ENCODE measurements at places on chromosomes 3 and 15.

DNA sequence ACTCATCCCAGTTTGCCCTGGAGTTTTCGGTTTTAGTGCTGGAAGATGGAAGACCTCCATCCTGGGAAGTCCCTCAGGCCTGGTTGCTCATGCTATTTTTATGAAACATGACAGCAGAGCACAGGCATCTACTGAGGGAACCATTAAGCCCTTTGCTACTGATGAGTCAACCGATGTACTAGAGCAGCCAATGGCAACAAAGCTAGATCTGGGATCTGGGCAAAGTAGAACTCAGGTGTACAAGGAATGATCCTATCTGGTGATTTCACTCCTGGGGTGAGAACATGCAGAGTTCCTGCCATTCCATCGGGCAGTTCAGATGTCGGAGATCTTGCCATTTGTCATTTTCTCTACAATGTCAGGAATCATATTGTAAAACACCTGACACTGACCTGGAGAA lies 166.2 kb upstream of the NSMCE3 start:
- DNase-seq = no peak

DNA sequence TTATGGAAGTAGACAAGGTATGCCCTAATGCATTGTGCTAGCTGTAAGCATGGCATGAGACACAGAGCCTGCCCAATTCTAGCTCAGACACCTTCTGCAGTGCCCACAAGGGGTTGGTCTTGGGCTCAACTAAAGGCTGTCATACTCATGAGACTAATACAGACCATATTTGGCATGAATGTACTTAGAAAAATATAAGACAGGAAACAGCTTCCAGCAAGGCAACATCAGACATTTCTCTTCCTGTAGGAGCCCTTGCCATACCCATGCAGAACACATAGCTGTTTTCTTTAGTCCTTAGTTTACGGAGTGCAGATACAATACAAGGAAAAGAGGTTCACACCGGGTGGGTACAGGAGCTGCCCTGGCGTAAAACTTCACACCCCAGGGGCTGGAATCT lies 30.5 kb upstream of the NR1I2 start:
- DNase-seq = no peak

DNA sequence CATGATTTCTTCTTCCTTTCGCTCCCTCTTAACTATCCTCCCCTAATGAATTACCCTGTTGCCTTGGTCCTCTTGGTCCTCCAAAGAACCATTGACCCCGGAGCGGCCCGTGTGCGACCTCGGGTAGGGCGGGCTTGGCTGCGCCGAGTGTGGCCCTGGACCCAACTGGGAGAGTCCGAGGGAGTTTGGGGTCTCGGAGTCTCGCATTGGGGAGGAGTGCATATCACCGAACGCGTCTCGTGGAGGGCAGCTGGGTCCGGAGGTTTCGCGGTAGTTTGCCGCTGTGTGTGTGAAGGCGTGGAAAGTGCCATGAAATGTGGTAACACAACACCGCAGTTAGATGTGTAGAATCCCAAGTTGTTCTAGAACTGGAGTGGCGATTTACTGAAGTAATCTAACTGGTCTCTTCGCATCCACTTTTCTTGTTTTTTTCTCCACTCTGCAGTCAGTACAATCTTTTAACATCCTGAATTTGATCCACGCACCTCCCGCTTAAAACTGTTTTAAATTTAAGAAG lies 363 bp downstream of the GTF2E1 start:
- peak; percentile 6 for DNase-seq

DNA sequence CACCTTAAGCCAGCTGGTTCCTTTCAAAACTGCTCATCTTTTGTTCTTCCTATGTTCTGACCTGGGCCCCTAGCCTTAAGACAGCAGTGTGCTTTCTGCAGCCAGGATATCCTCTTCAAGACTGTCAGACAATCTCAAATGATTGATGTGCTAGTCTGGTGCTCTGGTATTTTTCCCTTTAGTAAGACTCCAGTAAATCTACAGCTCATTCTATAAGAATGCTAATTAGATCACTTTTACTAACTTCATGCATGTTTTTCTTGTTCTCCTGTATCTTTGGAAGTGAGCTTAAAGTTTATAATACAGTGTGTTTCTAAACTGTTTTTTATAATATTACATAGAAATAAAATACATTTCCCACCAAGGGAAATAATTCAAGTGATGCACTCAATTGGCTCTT lies 220.9 kb upstream of the NANOGP8 start:
- DNase-seq = no peak

DNA sequence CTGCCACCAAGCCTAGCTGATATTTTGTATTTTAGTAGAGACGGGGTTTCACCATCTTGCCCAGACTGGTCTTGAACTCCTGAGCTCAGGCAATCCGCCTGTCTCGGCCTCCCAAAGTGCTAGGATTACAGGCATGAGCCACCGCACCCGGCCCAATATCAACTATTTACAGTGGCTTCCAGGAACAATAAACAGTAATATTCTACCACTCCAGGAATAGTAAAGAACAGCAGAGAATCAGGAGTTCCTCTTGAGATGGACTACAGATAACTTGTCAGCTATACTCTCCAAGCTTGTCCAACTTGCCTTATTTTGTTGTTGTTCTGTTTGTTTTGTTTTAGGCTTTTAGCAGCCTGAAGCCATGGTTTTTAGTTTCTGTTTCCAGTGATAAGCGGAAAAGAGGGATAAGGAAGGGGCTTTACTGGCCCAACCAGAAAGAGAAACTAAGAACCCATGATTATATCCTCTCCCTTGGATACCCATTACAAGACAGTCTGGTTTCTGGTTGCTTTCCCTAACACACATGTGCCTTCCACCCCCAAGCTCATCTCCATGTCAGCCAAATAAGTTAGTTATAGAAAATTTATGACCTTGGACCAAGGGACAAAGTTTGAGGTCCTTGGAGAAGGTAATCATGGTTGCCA lies 36.7 kb downstream of the ARHGEF3 start:
- no peak for DNase-seq

DNA sequence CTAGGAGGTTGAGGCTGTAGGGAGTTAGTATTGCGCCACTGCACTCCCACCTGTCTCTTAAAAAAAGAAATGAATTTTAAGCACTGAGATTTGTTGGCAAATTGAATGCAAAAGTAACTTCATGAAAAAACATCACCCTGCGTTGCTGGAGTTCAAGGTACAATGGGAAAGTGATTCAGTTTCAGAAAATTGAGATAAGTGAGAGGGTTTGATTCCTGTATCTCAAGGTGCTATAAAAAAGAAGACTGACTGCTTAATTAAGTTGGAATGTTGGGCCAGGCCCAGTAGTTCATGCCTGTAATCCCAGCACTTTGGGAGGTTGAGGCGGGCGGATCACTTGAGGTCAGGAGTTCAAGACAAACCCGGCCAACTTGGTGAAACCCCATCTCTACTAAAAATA lies 39.1 kb downstream of the IQGAP1 start:
- DNase-seq = no peak

DNA sequence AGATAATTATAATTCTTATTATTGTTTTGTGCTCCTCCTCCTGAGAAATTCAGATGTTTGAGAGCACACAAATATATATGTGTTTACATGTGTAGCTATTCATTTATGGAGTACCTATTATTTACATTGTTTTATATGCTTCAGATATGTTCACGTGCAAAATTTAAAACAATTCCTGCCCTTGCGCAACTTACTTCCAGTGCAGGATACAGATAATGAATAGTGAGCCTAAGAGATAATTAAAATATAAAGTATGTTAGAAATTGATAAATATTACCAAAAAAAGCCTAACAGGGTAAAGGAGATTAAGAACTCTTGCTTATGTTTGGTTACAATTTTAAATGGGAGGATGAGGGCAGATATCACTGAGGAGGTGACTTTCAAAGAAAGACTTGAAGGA lies 81.7 kb upstream of the DPH6 start:
- no peak for DNase-seq

DNA sequence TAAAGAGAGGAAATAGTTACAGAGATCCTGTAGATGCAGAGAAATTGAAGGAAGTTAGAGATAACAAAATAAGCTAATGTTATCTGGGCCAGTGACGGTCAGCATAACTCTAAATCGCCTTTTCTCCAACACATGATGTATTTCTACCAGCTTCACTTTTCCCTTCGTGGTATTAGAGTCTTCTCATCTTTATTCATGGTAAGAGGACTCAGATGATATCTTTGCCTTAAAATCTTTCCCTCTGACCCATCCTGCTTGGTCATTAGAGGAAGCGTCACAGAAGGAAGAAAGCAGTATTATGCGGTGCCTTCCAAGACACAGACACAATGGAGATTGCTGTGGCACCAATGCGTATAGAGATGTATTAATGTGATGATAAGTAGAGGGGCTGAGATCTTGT lies 320.7 kb upstream of the GOLIM4 start:
- no peak for DNase-seq

DNA sequence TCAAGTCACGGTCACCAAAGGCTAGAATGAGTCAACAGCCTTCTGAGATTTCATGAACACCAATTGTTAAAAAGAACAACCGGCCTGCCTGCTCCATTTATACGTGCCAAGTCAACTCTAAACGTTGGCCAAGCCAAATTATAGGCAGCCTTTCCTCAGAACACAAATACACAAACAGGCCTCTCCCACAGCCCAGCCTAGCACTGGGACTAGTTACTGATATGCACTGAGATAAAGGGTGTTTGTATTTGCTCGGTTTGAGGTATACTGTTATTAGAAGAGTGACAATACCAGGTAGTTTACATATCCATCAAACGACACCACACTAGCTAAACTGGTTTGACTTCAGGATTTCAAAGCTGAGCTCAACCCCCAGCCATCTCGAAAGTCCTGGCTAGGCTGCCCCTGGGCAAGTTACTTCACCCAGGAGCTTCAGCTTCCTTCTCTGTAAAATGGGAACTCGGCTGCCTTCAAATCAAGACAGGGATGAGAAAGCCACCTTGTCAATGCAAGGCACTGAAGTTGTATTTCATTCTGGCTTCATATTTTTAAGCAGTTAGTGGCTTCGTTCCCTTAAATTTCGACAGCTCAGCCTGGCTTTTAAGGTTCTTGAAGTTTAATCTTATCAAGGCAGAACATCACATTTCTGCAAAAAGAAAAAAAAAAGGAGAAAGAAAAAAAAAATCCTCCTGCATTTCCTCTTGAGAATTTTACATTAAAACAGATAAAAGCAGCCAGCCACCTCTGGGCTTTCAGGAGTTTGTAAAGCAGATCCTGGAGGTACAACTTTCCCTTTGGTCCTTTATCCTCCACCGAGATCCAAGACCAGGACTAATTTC lies 4.0 kb downstream of the TLE3 start:
- DNase-seq = no peak

- DNase-seq = no peak
These were observed 793 bp downstream of the APOD start for GRCh38 chr3:195582947-195583346.

GRCh38 chr15:60803059-60803458 lies 324.1 kb upstream of the ICE2 start:
- DNase-seq = no peak

- no peak for DNase-seq
These were observed 177.1 kb downstream of the RPLP1 start for GRCh38 chr15:69629631-69630161.

DNA sequence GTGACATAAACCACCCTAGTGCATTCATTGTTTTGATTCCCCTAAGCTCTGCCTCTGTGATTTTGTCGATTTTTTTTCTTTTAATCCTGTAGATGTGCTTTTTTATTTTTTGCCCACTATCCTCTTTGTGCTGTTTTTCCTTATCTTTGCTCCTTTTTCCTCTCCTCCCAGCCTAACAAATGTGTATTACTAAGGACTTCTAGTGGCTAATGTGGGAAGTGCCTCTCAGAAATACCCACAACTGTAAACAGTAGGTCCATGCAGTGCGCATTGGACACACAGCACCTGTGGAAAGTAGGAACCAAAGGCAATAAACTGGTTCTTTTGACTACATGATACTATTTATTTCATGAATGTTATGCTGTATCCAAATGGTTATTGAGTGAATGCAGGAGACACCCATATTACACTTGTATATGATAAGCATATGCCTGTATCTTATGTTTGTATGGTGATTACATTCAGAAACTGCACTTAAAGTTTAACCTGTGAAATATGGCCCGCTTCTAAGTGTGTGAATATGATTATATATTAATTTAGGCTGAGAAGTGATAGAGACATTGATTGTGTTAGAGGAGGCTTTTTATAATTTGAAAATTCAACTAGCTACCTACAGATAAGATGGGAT lies 147.8 kb downstream of the PLCL2 start:
- DNase-seq = no peak

GRCh38 chr15:31248951-31249350 lies 77.7 kb upstream of the KLF13 start:
- no peak for DNase-seq

DNA sequence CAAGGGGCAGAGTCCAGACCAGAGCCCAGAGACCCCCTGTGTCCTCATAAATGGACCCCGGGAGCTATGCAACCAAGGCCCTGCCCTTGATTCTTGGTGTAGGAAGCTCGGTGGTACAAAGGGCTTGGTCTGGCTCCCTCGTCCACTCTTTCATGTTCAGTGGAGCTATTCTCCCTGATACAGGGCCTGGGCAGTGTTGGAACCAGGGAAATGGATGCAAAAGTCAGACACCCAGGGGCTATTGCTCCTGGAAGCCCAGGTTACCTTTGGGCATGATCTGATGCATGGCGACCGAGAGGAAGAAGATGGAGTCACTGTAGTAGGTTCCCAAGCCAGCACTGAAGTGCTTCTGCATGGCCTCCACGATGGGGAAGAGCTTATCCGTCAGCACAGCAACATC lies 44.5 kb downstream of the XXYLT1 start:
- no peak for DNase-seq

DNA sequence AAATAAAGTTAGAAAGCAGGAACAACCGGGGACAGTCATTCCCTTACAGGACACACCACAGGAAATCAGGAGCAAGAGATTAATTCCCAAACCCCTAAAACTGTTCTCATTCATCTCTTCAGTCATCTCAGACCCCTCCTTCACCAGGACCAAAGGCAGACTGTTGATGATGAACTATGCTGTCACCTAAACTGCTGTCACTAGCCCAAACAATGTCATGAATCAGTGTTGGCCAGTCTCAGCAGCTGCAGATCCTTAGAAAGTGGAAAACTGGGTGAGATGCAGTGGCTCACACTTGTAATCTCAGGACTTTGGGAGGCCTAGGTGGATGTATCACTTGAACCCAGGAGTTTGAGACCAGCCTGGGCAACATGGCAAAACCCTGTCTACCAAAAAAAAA lies 909.6 kb downstream of the ROBO1 start:
- no peak for DNase-seq

DNA sequence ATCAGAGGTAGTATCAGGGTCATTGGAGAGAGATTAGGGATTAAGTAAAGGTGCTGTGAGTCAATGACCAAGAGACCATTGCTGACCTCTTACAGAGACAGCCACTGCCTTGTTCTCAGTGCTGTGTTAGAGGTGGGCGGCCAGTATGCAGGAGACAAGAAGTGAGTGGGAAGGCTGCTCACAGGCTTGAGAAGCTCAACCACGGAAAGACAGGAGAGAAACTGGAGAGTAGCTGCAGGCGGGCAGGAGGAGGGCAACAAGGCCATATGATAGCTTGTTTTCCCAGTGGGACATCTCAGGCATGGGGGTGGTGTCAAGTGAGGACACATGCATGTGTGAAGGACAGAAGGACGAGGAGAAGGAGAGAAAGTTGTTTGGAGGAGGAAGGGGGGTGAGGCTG lies 237.3 kb downstream of the PDCD6IP start:
- DNase-seq = no peak
